Right lobe of liver (tissue), 6 donors: ENCODE measurements at places on chromosomes 7 and 10.

- no peak for DNase-seq
Measured at GRCh38 chr7:140415361-140415760, 11.5 kb downstream of the RAB19 start.

GRCh38 chr7:99380032-99380822 is 5.7 kb downstream of the ARPC1B start:
- DNase-seq, result no peak

DNA sequence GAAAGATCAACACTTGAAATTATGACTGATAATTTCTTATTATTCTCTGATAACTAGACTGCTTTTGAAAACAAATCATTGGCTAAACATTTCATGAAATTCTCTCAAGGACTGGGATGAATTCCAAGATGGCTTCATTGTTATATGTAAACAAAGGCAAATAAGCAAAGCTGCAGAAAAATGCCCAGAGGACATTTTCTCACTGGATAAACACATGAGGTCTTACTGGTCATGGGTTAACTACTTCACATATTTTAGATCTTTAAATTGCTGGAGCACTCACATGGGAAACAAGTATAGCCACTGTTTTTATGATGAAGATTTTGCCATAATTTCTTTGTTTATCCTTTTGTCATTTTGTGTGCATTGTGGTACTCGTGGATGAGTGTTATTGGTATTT is 239.1 kb downstream of the PHF14 start:
- no peak for DNase-seq

- DNase-seq, result no peak
Measured at GRCh38 chr7:159192013-159192412, 47.3 kb upstream of the VIPR2 start.

GRCh38 chr7:69787736-69788431 is 189.6 kb downstream of the AUTS2 start:
- DNase-seq, result no peak

GRCh38 chr10:73088304-73088703 is 8.4 kb downstream of the P4HA1 start:
- no peak for DNase-seq

- no peak for DNase-seq
Measured at GRCh38 chr7:109331423-109331822, 761.7 kb downstream of the DNAJB9 start.

DNA sequence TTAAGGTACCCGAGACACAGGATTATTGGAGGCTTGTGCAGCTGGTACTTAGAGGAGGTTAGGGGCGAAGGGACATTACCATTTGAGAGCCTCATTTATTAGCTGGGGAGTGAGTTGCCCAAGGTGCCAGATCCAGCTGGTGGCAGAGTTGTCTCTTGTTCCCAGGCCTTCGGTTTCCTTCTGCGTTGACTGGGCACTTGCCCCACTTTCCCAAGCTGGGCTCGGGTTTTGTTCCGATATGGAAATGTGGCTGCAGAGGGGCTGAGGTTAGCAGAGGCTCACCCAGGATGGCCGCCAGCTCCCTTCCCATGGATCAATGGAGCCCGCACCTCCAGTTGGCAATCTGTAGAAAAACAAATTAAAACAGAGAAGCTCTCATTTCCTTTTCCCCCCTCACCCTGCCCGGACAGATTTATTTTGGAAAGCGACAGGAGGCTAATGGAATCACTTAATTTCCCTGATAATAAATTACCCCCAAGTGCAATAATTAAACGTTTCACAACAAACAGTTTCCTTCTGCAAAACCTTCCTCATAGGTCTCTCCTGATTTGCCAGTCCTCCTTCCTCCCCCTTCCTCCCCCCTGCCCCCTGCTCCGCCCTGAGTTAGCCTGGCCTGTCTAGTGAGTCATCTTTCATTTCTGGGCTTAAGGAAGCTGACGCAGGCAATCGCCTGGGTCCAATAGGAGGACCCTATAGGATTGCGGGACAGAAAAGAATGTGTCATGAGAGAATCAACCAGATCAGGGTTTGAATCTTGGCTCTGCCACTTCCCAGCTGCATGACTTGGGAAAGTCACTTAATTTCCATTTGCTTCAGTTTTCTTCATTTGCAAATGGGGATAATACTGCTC is 51.7 kb downstream of the ADRA2A start:
- no peak for DNase-seq

DNA sequence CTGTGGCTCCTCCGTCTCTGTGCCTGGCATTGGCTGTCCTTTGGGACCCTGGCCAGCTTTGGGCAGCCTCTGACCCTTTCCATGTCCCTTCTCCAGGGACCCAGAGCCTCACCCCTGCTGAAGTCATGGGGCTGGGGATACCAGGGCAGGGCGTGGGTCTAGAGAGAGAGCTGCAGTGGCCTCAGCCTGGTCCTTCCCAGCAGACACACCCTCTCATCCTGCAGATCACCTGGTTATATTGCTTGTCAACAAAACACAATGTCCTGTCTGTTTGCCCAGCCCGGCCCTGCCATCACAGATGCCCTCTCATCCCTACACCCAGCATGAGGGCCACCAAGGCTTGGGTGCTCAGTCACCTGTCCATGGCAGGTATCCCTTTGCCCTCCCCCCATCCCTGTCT is 1.8 kb downstream of the MUC17 start:
- no peak for DNase-seq

- no peak for DNase-seq
Measured at GRCh38 chr10:624605-625332, 64.7 kb downstream of the DIP2C start.

DNA sequence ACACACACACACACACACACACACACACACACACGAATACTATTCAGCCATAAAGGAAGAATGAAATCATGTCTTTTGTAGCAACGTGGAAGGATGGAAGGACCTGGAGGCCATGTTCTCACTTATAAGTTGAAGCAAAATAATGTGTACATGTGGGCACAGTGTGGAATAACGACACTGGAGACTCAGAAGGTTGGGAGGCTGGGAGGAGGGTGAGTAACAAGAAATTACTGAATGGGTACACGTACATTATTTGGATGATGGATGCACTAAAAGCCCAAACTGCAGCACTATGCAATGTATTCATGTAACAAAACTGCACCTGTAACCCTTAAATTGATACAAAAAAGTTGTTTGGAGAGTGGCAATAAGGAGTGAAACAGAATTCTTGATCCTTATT is 32.1 kb downstream of the KMT2C start:
- DNase-seq, result no peak

DNA sequence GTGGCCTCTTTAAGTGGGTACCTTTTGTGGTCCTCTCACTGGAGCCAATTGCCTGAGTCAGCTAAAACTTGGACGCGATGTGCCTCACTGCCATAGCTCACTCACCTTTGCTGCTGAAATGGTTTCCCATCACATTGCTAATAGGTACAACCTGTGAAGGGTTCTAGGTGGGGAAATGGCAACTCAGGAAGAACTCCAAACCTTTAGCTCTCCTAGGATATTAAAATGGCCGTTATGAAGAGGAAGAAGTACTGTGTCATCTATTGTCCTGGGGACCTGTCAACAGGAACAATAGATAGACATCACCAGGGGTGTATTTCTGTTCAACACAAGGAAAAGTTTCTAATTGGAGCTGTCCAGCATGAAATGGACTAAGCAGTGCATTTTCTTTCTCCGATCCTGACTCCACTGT is 1.2 kb upstream of the ZNF655 start:
- DNase-seq, result no peak

- DNase-seq, result no peak
Measured at GRCh38 chr10:34498821-34499220, 316.3 kb downstream of the PARD3 start.
